ENCODE measurements at places on chromosomes 2 and 18.

GRCh38 chr2:8572712-8573233 lies 109.1 kb upstream of the ID2 start:
- DNase-seq: no peak

DNA sequence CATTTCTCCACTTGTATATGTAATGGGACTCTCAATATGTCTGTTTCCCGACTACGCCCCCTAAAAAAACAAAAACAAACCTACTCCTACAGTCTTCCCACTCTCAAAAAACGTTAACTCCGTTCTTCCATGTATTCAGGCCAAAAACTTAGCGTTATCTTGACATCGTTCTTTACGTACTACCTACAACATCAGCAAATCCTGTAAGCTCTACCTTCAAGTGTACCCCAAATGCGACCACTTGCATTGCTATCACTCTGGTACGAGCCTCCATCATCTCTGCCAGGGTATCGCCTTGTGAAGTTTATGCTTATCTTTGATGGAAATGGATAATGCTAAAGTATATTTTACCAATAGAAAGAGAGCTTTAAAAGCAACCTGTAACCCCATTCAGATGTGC lies 479 bp downstream of the GPATCH11 start:
- no peak for DNase-seq

DNA sequence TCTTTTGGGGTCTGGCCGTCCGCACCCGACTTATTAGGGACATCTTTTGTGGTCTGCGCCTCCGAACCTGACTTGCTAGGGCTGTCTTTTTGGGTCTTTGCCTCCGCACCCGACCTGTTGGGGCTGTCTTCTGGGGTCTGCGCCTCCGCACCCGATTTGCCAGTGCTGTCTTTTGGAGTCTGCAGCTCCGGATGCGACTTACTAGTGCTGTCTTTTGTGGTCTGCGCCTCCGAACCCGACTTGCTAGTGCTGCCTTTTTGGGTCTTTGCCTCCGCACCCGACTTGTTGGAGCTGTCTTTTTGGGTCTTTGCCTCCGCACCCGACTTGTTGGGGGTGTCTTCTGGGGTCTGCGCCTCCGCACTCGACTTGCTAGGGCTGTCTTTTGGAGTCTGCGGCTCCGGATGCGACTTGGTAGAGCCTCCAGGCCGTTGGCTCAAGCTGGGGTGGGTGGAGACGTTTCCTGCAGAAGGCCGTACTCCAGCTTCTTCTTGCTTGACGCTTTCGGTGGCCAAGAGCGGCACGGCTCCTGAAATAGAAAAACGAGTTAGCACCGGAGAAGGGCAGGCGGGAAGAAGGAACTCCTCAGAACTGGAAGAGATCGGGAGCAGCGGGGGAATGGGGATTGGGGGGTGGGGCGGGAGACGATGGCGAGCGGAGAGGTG lies 498 bp downstream of the TGOLN2 start:
- peak; percentile 79 for DNase-seq

GRCh38 chr18:79975985-79976680 lies 11.7 kb downstream of the HSBP1L1 start:
- DNase-seq: no peak

DNA sequence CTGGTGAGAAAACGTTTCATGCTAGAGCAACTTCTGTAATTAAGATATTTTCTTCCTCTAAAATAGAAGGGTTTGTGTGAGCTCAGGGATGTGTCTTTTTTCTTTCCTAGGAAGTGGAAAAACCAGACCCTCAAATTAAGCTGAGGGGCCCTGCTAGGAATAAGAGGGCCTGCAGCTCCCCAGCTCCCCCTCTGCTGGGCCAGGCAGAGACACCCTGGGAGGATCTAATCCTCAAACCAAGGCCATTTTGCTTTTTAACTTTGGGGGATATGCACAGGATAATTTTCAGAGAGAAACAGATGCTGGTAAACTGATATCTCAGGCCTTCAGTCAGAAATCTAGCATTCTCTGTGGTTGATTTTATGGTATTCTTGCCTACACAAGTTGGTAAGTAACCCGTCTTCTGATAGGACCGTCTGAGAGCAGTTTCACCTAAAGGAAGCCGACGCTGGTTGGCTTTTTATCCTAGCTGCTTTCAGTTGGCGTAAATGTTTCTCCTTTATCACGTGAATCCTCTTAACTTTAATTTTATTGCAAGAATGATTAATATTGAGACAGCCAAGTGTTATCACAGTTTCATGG lies 34.8 kb downstream of the SNTG2 start:
- no peak for DNase-seq
